ENCODE measurements at places on chromosomes 2 and 18.

- no peak for DNase-seq
Observed at GRCh38 chr2:223010641-223011040, 41.3 kb upstream of the KCNE4 start.

DNA sequence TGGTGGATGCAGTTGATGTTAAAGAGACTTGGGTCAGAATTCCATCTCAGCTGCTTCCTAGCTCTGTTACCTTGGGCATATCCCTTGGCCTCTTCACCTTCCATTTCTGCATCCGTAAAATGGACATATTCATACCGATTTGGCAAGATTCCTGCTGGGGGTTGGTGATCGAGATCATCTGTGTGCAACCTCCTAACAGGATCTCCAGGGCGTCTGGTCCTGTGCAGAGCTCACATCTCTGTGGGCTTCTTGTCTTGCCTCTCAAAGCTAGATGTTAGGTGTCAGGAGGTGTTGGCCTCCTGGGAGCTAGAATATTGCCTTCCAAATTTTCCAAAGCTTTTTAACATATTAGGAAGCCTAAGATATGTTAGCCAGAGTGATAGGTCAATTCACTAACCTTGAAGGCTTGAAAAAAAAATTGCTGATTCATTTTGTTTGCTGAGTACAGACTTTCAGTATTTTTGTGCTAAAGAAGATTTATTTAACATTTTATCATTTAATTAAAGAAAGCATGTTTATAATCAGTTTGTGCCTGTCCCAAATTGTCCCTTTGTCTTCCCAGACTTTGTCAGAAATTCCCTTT, 69.7 kb upstream of the ZNF516 start:
- DNase-seq = no peak

- DNase-seq = no peak
Observed at GRCh38 chr2:131132729-131133128, 27.6 kb downstream of the PLEKHB2 start.

GRCh38 chr2:240401781-240402551, 33.5 kb upstream of the GPC1 start:
- no peak for DNase-seq

DNA sequence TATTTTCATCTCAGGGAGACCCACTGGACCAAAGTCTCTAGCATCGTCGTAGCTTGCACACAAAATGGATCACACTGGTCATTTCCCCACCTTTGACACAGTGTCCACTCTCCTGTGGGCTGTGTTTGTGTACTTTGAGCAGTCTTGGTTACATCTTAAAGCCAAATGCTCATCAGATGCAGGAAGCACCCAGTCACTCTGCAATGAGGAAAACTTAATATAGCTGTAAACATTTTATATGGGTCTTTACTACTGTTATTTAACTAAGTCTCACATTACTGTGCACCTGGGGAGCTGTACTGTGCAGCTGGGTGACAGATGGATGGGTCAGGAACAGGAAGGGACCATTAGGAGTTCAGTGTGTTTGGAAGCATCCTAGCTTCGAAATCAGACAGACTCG, 109.0 kb upstream of the CXCR4 start:
- no peak for DNase-seq

DNA sequence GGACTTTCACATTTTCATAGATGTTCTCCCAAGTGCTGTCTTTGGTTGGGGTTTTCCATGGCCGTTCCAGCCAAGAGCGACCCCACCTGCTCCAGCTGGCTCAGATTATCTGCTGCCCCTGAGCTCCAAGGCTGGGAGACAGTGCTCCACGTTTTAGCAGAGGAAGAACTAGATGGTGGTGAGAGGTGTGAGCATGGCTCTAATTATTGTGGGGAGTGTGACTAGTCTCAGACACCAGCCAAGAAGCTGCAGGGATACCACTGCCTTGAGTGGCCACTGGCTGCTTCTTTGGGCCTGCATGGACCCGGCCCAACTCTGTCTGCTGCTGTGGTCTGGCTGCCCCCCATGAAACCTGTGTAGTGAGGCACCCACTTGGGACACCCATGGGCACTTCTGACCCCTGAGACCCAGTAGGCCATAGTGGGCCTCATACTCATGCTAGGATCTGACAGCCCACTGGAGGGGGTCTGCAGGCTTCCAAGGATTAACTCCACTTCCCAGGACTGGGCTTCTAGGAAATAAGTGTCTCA, 2.8 kb upstream of the NCL start:
- DNase-seq = no peak

DNA sequence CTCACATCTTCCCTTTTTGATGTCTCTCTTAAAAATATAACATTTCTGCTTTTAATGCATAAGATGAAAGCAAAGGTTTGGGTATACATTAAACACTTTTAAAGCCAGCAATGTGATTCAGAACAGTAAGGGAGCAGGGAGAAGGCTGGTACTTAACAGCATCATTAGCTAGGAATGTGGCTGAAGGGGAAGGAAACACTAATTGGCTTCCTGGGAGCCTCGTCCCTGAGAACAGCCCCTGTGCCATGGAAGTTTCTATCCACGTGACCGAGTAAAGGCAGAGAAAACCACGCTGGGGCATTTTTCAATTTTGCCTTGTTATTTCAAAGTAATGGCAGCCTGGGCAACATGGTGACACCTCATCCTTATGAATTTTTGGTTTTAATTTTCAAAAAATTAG, 109.2 kb upstream of the GPC1 start:
- DNase-seq = no peak

DNA sequence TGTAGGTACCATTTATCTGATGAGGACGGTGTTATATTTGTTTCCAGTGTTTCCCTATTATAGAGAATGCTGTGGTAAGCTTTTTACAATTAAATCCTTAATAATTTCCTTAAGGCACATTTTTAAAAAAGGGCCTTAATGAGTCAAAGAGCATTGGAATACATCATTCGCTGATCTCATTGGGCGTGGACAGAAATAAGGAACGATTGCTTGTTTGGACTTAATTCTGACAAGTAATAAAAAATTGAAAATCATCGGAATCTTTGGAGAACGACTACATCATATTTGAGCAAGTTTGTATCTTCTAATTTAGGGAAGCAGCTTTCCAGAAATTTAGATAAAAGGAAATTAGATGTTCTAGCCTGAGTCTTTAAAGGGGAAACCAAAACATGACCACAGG, 11.3 kb downstream of the AGPS start:
- DNase-seq = no peak

GRCh38 chr2:135144343-135144742, 92.3 kb downstream of the RAB3GAP1 start:
- no peak for DNase-seq

DNA sequence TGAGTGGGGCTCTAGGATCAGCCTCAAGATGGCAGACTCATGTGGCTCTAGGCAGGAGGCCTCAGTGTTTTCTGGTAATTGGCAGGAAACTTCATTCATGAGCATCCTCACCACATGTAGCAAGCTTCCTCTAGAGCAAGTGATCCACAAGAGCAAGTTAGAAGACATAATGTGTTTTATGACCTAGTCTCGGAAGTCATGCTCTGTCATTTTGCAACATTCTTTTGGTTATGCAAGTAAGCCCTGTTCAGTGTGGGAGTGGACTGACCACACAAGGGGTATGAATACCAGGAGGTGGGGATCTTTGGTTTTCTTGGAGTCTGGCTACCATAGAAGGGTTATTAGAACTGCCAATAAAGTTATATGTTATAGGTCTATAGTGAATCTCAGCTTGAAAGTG, 66.8 kb upstream of the STK39 start:
- no peak for DNase-seq

DNA sequence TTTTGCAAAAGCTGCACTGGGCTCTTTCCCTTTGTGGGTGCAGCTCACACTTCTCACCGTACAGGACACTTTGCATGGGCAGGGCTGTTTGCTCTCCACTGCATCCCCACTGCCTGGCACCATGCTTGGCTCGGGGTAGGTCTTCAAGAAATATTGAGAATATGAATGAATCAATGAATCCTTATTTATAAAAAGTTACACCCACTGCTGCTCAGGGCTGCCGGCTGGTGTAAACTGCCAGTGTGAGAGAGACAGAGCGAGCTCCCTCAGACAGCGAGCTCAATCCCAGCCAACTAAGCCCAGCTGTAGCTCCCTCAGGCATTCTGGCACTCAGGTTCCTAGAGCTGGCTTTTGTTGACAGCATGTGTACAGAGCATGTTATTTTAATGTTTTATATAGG, 3.4 kb downstream of the TMEM185B start:
- no peak for DNase-seq

DNA sequence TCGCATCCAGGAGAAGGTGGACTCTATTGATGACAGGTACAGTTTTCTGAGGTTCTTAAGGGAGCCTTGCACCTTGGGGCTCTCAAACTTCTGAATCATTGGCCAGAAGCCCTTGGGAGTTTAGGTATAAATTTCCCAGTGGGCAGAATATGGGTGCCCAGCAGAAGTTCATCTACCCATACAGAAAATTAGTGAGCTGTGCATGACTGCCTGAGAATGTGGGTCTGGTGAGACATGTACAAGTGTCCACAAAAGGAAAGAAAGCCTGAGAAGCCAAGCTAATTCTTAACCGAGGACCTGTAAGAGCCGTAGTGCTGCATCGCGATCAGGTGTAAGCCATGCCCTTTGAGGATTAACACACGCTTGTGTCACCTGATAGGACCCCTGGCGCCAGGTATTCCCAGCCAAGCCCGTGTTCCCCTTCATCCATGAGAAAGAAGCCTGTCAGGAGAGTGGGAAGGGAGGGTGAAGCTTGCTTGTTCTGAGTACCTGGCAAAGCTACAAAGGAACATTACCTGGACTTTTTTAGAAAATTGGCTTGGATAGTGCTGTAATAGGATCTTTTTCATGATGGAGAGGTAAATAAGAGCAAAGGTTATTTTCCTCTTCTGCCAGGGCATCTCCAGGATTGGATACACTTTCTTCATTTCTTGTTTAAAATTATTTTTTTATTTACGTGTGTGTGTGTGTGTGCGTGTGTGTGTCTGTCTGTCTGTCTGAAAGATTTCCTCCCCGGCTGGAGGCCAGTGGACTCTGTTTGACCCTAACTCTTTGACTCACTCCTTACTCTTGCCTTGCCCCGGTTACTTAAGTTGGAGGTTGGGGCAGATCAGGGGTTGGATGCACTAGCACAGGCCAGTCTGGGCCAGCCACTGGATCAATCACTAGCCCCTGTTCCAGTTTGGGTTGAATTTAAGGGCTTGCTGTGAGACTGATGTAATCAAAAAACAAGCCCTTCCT, 90.4 kb upstream of the EML6 start:
- DNase-seq = no peak

DNA sequence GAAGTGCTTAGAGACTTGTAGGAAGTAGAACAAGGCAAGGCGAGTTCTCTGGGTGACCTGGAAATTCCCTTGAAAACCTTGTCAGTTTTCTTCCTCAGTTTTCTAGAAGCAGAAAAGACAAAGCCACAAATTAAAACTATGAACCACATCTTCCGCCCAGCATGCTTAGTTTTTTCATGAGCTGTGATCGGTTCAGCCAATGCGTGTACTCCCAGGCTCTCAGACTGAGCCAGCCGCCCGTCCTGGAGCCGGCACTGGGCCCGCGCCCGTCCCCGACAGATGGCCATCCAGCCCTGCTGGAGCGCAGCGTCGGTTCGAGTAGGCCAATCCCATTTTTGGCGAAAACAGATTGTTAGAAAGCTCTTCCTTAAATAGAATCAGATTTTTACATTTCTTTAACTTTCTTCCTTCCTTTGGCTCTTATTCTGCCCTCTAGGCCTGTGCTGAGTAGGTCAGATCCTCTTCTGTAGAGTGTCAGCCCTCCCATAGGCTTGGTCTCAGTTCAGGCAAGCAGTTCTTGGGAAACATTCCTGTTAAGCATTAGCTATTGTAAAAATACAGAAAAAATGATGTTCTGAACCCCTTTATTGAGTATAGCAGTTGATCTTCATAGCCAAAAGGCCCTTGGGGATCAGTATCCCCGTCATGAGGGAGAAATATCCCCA, 112.5 kb downstream of the NCK2 start:
- no peak for DNase-seq

- DNase-seq = no peak
Observed at GRCh38 chr2:196066291-196067087, 2.1 kb downstream of the DNAH7 start.

GRCh38 chr2:129118296-129118695, 799.6 kb upstream of the HS6ST1 start:
- no peak for DNase-seq

DNA sequence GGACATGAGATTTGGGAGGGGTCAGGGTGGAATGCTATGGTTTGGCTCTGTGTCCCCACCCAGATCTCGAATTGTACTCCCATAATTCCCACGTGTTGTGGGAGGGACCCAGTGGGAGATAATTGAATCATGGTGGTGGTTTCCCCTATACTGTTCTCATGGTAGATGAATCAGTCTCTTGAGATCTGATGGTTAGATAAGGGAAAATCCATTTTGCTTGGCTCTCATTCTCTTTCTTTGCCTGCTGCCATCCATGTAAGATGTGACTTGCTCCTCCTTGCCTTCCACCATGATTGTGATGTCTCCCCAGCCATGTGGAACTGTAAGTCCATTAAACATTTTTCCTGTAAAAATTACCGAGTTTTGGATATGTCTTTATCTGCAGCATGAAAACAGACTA, 80.9 kb upstream of the GALNT5 start:
- no peak for DNase-seq

DNA sequence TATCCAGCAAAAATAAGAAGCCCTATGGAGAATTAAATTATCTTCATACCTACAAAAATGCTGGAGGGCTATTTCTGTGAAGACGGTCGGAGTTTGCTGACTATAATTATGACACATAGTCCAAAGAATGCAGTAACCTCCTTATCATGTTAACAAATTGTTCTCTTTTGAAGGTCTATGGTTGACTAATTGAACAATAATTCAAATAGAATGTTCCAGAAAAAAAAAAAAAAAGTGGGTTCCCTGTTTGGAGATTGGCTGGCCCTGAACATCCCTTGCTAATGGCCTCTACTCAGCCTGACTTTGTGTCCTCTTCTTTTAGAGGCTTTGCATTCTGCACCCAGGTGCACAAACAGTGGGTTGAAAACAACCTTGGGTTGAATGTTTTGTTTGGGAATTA, 82.8 kb upstream of the CCBE1 start:
- DNase-seq = no peak

- peak; percentile 59 for DNase-seq
Observed at GRCh38 chr18:57881818-57882413, 78.8 kb upstream of the ATP8B1 start.

GRCh38 chr2:221447310-221447709, 124.8 kb downstream of the EPHA4 start:
- peak; percentile 20 for DNase-seq

- DNase-seq = no peak
Observed at GRCh38 chr18:79217979-79218604, 148.9 kb downstream of the ATP9B start.
